Epithelial cell of prostate (primary cell): ENCODE measurements at places on chromosomes 1 and 21.

- no peak for DNase-seq
These were observed 25.9 kb downstream of the KCNA2 start for GRCh38 chr1:110580244-110580643.

GRCh38 chr1:58898739-58899586, 115.1 kb upstream of the JUN start:
- DNase-seq = no peak

- no peak for DNase-seq
These were observed 7.9 kb upstream of the PHGDH start for GRCh38 chr1:119703666-119704450.

DNA sequence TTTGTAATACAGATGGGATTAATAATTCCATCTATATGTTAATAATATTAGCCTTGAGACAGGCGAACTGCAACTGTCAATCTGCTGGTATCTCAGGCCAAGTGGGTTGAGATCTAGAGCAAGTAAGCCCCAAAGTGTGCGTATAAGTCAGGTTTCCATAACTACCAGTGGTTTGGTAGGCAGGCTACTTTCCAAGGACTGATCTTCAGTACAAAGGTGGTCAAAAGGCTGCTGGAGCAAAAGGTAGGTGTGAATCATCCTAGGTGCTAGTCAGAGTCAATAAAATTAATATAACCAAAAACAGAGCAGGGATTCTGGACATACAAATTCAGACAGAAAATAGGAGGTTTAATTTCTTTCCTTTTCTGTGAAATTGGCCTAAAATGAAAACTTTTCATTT, 328.0 kb downstream of the TGFB2 start:
- DNase-seq = no peak

DNA sequence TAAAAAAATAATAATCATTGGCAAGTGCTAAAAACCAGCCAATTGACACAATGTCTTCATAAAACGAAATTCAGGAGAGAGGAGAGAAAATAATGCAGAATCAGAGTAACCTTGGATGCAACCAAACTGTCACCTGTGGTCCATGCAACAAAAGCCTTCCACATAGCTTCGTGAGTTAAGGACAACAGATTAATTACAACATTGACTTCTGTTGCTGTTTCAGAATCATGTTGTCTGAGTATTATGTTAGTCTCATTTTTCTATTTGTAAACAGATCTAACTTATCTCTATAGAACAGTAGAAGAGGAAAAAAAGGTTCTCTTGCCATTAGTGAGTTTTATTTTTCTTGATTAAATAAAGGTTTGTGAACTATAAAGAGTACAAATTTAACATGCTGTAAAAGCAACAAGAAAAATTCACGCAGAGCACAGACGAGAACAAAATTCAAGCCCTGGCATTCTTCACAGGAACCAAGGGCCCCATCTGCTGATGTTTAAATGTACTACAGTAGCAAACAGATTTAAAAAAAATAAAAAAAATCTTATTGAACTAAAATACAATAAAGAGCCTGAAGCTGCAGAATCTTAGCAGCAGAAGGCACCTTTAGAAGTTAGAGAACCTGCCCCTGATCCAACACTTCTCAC, 381.1 kb upstream of the PKN2 start:
- no peak for DNase-seq

- no peak for DNase-seq
These were observed 34.3 kb upstream of the XPR1 start for GRCh38 chr1:180597520-180597919.

- DNase-seq = no peak
These were observed 3.0 kb upstream of the DMRTA2 start for GRCh38 chr1:50426108-50426700.

GRCh38 chr1:228316589-228317387, 89.8 kb downstream of the TRIM11 start:
- DNase-seq = no peak

DNA sequence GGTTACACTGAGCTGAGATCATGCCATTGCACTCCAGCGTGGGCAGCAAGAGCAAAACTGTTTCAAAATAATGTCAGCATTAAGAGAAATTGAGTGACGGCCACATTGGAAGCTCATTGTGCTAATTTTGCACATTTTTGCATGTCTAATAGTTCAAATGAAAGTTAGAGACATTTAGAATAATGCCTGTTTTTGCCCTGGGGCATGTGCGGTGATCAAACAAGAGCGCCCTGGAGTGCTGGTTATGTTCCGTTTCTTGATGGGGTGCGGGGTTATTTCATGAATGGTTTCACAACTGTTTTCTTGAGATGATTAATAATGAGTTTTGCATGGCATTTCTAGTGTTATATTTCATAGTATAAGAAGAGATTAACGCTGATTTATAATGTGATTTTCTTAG, 13.1 kb downstream of the OR2T11 start:
- no peak for DNase-seq

DNA sequence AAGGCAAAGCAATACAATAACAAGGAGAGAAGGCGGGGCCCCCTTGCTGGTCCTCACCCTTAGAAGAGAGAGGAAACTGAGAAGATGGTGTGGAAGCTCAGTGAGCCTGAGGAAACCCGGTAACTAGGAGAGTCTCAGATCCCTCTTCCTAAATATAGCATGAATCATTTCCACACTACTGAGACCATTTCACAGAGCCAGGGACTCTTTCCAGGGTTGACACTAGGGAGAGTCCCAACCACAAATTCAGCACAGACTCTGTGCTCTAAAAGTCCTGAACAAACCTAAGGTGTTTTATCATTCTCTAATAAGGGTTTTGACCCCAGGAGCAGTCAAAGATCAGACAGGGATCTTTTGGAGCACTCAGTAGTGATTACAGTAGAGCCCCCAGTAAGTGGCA, 647.7 kb downstream of the KCNT2 start:
- no peak for DNase-seq
